ENCODE measurements at places on chromosomes 1 and 21.

DNA sequence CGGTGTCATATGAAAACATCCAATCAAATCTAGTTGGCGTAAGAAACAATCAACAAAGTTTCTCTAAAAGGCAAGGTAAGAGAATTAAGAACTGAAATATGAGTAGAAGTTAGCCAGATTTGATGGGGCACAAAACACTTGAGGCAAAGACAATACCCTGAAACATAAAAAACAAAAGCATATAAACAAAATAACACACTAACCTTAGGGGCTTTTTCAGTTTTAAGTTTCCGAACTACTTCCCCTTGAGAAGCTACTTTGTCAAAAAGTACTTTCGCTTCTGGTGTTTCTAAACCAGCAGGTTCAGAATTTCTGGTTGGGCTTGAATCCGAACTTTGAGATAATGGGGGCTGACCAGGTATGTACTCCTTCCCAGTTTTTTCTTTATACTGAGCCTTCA is 57.9 kb downstream of the EPRS1 start:
- no peak for DNase-seq

DNA sequence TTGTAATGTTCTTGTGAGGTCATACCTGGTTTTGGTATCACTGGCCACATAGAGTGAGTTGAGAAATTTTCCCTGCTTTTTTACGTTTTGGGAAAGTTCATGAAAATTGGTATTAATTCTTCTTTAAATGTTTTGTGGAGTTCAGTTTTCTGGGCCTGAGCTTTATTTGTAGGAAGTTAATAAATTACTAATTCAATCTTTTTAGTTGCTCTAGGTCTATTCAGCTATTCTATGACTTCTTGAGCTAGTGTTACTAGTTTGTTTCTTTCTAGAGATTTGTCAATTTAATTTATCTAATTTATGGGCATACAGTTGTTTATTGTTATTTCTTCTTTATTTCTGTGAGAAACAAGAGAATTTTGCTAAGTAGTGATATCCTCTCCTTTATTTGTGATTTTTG is 37.4 kb downstream of the HOOK1 start:
- DNase-seq, result no peak

GRCh38 chr1:44000122-44000665 is 8.8 kb downstream of the CCDC24 start:
- no peak for DNase-seq

DNA sequence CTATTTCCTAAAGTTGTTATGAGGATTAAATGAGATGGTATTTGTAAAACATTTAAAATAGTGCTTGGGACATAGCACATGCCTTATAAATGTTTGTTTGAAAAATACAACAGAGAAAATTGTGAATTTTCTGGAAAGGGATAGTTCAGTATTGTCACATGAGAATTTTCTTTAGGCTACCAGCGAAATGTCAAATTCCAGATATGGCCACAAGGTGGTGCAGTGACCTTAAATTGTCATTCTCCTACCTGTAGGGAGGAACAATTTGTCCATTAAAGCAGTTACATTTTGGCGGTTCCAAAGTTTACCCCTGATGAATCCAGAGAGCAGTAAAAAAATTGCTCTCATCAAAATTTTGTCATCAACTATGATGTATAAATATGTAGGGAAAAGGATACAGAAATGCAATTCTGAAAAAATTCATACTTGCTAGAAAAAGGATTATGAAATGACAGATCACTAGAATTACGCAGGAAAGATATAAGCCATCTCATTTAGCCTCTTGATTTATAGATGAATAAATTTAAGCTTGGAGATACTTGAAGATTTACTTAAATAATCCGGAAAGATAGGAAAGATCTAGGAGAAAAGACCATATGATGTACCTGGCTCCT is 50.2 kb upstream of the TSHB start:
- peak; percentile 48 for DNase-seq

DNA sequence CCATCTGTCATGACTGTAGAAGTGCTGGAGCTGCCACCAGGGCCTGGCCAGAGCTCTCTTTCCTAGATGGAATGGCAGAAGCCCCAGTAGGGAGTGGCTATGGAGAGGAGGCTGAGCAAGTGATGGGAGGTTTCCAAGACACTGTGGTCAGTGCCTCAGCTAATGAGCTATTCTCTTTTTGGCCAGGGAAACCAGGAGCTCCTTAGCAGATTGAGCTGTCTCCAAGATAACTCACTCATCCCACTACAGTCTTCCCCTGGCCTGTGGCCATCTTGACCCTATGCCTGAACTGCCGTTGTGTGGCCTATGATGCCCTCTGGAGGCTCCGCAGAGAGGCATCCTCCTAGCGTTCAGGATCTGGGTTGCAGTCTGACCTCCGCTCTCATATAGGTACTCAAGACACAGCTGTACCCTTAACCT is 60.5 kb downstream of the ERI3 start:
- peak; percentile 11 for DNase-seq

DNA sequence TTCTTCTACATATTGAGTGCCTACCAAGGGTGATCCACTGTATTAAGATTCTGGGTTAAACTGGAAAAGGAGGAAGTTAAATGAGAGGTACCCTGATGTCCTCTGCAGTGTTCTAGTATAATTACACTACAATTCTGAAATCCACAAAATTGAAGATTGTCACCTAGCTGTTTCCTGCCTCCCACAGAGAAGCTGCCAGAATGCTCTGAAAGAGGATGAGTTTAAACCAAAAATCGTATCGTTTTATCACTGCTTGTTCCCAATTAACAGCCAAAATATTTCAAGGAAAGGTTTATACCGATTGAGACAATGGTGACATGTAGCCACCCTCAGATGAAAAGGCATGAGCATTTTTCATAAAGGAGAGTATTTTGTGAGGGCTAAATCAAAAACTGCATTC is 28.0 kb downstream of the TIAM1 start:
- DNase-seq, result no peak

- DNase-seq, result peak; percentile 77
These were observed 11.3 kb upstream of the MAP10 start for GRCh38 chr1:232793944-232794343.

DNA sequence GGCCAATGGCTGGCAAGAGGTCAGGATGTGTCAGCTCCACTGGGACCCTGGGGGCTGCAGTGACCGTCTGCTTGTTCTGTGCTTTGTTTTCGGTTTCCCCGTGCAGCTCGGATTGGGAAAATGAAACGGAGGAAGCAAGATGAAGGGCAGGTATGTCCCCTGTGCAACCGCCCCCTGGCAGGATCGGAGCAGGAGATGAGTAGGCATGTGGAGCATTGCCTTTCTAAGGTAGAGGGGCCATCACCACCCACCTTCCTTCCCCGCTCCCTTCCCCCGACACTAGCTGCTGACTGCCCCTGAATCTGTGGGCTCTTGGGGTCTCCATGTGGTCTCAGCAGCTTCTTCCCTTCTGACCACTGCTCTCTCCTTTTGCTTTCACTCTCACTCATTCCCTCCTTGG is 38.8 kb downstream of the TMEM53 start:
- no peak for DNase-seq

GRCh38 chr1:73176902-73177301 is 894.6 kb upstream of the NEGR1 start:
- no peak for DNase-seq

GRCh38 chr1:160351629-160352028 is 8.4 kb downstream of the NCSTN start:
- no peak for DNase-seq

DNA sequence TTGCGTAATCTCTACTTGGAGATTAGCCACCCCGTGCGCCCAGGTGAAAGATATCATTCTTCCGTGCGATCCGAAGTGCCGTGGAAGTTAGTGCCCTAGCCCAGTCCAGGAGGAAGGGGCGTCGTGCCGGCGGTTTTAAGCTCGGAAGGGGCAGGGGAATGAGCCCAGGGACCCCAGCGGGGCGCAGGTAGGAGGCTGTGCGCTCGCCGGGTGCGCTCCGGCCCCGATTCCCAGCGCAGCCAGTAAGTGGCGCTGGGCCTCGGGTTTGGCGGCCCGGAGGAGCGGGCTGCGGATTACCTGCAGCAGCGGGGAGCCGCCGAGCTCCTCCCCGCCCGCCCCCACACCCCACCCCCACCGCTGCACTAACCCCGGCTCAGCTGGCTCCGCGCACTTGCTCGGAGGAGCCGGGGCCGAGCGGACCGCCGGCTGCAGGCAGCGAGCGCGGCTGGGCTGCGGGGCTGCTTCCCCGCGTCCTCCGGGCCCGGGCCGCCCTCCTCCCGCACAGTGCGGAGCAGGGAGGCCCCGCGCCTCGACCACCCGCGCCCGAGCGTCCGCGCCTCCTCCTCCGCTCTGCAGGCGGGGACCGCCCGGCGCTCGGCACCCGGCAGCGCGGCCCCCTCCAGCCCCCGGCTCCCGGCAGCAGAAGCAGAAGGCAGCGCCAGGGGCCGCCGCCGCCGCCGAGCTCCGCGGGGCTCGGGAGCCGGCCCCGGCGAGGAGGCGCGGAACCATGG is at the start of gene RYR2:
TSS of gene RYR2 (plus strand) at position 390 of the 731 bp plus-strand sequence. CDS start at position 728, 338 bp downstream.
- DNase-seq, result no peak

All from RCC 7860 (cell line).